ENCODE measurements at places on chromosomes 5 and 9.
A peak's percentile ranks its signal among the peaks of the same experiment; 100 is the strongest.

GRCh38 chr5:14507156-14507941 lies 74.2 kb upstream of the OTULINL start:
- DNase-seq, result no peak

DNA sequence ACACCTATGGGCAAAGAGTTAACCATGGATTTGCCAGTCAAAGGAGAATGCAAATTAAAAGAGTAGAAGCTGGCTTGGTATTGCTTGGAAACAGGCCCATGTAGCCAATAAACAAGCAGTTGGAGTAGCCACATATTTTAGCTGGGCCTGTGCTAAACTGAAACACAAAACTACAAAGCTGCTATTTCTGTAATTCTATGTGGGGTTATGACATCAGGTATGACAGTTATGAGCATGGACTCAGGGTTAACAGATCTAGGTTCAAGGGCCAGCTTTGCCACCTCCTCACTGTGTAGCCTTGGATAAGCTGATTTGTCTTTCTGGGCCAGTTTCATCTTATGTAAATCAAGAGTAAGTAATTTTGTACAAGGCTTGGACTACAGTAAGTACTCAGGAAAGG lies 142.7 kb downstream of the PIP5K1B start:
- DNase-seq, result no peak

DNA sequence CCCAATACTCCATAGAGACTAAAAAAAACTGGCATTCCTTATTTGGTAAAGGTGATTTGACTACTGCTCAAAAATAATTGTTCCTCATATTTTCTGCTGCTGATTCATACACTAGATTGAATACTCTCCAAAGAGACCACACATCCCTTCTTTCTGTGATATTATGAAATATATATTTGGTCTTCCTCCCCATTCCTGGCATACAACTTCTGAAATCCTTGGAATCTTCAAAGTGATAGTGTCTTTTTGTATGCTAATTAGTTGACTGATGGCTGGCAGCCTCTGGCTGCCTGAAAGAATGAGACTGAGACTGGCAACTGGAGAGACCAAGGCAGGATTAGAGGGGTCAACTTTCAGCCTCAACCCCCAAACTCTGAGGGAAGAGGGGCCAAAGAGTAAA lies 348.0 kb upstream of the RFX3 start:
- no peak for DNase-seq

GRCh38 chr9:78280982-78281668 lies 15.8 kb upstream of the PSAT1 start:
- no peak for DNase-seq

DNA sequence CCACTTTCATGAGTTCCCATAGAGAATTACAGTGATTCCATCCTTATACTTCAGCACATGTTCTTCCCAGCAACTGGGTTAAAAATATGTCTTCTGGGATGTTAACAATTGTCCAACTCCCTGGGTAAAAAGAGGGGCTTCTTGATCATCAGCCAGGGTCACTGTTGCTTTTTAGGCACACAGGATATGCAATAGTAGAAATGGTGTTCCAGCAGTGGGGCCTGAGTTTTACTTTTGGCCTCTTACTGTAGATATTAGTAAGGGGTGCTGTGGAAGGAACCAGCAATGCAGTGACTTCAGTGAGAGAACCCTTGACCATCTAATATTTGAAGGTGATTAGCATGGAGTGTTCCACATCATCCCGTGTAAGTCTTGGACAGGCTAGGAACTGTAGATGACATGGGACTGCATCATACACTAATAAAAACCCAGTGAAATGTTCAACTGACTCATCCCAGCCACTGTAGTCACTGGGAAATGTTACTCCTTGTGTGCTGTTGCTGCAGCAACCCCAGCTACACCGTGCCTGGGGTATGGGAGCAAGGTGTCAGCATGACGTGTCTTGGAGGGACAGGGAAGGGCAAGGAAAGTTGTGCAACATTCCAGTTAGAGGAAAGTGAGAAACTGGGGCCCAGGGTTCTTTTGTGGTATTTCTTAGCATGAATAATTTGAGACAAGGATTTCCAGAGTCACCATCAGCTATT lies 610.9 kb downstream of the RAB3C start:
- DNase-seq, result no peak

GRCh38 chr9:7094576-7094975 lies 336.8 kb downstream of the KDM4C start:
- DNase-seq, result no peak

DNA sequence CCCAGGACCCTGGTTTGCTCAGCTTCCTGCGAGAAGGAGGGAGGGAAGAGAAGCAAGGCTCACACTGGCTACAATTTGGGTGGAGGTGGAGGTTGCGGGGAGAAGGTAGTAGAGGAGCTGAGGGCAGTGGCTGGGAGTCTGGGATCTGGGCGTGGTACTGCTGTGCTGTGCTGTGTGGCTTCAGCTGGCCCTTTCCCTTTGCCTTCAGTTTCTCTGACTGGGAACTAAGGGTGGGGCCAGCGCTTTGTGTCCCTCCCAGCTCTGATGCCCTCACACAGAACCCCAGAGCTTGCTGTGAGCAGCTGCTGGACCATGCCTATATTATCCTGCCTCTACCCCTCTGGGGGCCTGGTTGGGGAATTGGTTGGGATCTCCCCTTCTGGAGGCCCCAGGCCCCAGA lies 60.9 kb downstream of the RGS3 start:
- DNase-seq, result no peak

DNA sequence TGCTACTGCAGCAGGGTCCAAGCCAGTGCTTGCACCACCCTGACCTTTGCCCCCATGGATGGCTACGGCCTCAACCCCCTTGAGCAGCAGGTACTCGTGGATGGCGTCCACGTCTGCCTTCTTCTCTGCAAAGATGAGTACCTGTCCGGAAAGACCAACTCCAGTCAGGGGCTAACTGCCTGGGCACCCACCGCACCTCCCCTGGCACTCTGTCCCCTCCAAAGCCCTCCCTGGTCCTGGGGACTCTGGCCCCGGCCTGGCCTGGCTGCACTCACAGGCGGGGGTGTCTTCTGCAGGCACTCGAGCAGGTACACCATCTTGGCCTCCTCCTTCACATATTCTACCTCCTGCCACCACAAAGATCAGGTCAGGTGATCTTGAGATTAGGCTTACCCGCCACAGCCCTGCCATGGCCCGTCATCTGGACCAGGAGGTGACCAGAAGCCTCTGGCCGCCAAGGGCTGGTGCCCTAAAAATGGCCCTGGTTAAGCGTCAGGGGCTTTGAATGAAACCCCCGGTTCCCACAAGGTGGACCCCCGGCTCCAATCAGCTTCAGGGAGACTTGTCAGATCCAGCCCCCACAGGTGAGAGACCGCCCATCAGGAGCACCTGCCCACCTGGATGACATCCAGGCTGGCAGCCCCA lies 3.2 kb upstream of the DOK3 start:
- DNase-seq, result no peak

GRCh38 chr9:76704593-76705204 lies 59.5 kb upstream of the PCA3 start:
- DNase-seq, result peak; percentile 65

GRCh38 chr9:100419166-100419565 lies 7.8 kb upstream of the MSANTD3 start:
- no peak for DNase-seq

GRCh38 chr5:91302305-91302704 lies 80.8 kb downstream of the ARRDC3 start:
- peak; percentile 16 for DNase-seq

DNA sequence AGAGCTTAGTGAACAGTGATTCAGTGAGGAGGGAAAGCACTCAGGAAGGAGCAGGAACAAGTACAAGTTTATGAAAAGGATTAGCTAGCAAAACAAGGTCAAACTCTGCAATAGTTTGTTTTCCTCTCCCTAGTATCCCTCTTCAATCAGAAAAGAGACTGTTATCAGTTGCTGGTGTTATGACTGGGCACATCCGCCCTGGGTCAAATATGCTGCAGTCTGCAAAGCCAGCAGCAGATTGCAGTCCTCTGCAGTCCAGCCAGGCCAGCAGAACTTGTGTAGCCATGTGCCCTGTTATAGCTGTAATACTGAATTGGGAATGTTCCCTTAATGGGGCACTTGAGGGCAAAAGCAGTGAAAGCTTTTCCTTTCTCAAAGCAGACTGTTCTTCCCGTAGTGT lies 12.0 kb downstream of the PCDHAC2 start:
- no peak for DNase-seq
